ENCODE measurements at places on chromosomes 1 and 21.

GRCh38 chr1:15950302-15950701, 25.6 kb downstream of the ZBTB17 start:
- DNase-seq: no peak

GRCh38 chr1:221337106-221337505, 404.8 kb downstream of the DUSP10 start:
- DNase-seq: no peak

GRCh38 chr1:147627435-147628110, 42.8 kb downstream of the ACP6 start:
- no peak for DNase-seq

- no peak for DNase-seq
Measured at GRCh38 chr1:210992837-210993236, 141.1 kb downstream of the KCNH1 start.

DNA sequence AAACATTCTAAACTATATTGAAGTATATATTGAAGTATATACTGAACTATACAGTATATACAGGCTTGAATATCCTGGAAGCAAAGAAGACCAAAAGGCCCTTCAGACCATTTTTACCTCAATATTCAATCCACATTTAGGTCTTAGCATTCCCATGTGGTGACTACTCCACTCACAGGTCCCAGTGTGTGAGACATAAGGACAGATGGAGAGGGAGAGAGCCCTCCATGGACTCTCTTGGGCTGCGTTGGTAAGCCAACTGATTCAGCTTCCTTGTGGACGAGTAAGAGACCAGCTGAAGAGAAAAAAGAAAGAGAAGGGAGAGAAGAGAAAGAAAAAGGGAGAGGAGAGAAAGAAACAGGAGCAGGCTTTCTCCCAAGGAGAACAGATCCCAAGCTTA, 37.3 kb upstream of the ZRANB2 start:
- DNase-seq: no peak

GRCh38 chr1:200099040-200099439, 71.5 kb downstream of the NR5A2 start:
- DNase-seq: no peak

DNA sequence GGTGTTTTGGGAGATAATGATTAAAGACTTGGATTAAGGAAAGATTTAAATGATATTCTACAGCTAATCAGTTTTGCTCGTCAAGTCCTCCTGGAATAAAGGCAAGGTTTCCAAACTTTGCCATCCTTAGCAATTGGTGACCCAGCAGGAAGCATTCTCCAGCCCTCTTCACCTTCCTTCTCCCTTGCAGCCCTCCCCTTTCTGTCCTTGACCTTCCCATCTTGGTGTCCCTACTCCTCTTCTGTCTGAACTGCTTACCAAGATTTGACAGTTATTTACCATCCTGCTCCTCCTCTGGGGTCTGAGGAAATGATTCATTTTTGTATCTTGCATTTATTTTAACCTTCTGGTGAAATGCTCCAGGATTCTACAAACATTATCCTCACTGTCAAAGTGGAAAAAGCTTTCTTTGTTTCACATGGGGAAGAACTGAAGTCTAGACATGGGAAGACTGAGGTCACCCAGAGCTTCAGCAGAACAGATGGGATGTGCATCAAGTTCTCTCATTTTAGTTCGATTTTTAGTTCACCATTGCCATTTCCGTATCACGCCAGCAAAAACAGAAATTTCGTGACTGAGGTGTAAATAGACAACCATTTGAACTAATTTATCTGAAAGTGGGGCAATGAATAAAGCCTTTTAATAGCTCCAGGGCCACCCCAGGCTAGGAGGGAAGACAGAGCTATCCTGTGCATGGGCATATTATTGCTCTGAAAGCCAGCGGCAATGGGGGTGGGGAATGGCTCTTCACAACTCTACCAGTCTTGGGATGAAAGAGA, 504.4 kb upstream of the PLXNA2 start:
- DNase-seq: no peak

- DNase-seq: no peak
Measured at GRCh38 chr1:6969106-6969505, 183.9 kb downstream of the CAMTA1 start.

GRCh38 chr1:236011641-236012040, 53.2 kb downstream of the NID1 start:
- DNase-seq: no peak

GRCh38 chr1:43008115-43009060, 49.7 kb upstream of the SLC2A1 start:
- DNase-seq: no peak
